Spleen (tissue), 13 donors: ENCODE measurements at places on chromosomes 12 and 14.

DNA sequence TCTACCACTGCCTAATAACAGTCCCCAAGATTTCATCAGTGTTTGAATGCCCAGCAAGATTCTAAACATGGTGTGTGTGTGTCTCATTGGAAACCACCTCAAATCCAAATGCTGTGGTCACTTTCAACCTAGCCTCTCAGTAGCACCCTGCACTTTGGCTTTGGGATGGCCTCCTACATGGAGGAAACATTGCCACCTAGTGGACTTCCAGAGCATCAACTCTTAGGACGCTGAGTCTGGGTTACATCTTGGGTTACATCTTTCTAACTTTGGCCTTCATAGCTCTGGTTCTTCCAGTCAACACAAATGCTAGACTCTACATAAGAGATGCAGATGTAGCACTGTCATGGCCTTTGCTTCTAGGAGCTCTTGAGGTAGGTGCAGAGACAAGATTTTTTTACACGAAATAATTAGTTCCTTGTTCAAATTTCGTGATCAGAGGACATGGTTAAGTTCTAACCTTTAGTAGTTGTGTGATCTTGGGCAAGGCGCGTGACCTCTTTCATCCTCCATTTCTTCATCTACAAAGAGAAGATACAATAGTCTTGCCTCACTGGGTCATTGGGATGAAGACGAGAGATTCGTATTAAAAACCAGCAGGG, 113.5 kb upstream of the VASH1 start:
- DNase-seq: no peak
- no peak overlapping the region for H3K4me3 ChIP-seq
- peaks cover 11% of the 10 kb centered on the region for H3K27me3 ChIP-seq
- H3K27ac ChIP-seq: no peak overlapping the region
- no peaks in the 10 kb centered on the region for H3K36me3 ChIP-seq

DNA sequence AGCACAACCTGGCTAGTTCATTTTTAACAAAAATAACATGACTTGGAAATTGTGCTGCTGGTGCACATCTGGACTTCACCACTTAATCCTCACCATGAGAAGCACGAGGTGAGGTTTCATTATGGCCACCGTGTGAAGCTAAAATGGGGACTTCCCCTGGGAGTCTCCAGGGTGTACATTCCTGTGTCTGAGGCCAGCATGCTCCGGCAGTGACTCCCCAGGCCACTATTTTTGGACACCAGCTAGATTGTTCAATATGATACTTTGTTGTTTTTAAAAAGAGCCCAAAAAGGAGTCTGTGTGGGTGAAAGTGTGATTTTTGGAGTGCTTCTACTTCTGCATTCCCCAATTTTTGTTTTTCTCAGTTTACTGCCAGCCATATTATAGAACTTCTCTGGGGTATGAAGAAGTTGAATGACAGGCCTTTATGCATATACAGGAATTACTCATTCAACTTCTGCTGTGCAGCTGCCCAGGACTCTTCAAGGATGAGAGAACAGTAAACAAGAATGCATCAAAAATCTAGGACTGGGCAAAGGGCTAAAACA, 16.9 kb upstream of the AICDA start:
- no peaks in the 10 kb centered on the region for H3K4me1 ChIP-seq
- H3K36me3 ChIP-seq: no peaks in the 10 kb centered on the region
- H3K27ac ChIP-seq: no peak overlapping the region
- H3K4me3 ChIP-seq: no peak overlapping the region

DNA sequence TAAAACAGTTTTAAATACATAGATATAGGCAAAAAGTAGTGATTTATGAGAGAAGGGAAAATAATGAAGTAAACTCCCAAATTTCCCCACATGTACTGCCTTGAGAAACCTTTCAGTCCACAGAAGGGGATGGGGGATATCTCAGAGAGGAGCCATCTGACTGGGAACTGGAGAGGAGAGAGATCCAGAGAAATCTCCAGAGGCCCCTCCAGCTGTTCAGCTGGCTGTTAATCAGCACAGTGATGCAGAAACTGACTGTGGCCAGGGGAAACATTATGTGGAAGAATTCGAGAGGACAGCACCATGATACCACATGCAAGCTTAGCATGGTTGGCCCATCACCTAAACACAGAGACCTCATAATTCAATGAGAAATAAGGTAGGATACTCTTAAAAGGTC, 1165.9 kb upstream of the TMEM132C start:
- no peaks in the 10 kb centered on the region for H3K27me3 ChIP-seq
- no peaks in the 10 kb centered on the region for H3K4me1 ChIP-seq
- H3K36me3 ChIP-seq: no peaks in the 10 kb centered on the region
- no peak overlapping the region for H3K27ac ChIP-seq
- no peak overlapping the region for H3K4me3 ChIP-seq
- DNase-seq: no peak

DNA sequence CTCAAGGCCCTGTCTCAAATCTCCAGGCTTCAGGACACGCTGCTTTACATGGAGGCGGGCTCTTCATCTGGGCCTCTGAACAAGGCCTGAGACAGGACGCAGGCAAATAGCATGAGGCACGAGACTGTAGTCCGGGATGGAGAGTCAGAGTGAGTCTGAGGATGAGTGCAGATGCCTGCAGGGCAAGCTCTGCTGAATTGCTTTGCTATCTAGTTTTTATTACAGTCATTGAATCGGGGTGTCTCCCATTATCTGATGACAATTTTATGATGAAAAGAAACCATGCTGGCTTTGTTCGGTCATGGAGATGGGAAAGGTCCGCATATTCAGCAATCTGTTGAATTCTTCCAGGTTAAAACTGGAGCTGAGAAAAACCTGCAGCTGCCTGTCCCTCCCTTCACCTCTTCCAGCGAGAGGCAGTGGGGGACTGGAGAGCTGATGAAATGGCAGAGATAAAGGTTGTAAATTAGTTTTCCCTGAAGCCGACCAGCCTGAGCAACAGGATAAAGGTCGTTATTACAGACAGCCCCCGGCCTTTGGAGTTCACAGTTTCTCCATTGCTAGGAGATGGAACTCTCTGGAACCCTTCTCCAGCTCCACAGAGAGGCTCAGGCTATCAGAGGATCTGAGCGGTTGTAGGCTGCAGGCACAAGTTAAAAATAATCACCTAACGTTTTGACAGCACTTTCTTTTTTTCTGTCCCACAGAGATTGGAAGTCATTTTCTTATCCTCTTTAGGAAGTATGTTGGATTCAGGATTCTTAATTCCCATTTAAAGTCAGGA, 1.3 kb upstream of the ADGRD1 start:
- no peak overlapping the region for H3K4me3 ChIP-seq
- no peaks in the 10 kb centered on the region for H3K36me3 ChIP-seq
- H3K27ac ChIP-seq: no peak overlapping the region
- peaks cover 5% of the 10 kb centered on the region for H3K4me1 ChIP-seq
- no peak for DNase-seq
- H3K27me3 ChIP-seq: no peaks in the 10 kb centered on the region

- no peak overlapping the region for H3K4me3 ChIP-seq
- no peaks in the 10 kb centered on the region for H3K27me3 ChIP-seq
- DNase-seq: no peak
- no peaks in the 10 kb centered on the region for H3K36me3 ChIP-seq
- no peak overlapping the region for H3K27ac ChIP-seq
Observed at GRCh38 chr14:45633220-45633984, 380.4 kb upstream of the MIS18BP1 start.

DNA sequence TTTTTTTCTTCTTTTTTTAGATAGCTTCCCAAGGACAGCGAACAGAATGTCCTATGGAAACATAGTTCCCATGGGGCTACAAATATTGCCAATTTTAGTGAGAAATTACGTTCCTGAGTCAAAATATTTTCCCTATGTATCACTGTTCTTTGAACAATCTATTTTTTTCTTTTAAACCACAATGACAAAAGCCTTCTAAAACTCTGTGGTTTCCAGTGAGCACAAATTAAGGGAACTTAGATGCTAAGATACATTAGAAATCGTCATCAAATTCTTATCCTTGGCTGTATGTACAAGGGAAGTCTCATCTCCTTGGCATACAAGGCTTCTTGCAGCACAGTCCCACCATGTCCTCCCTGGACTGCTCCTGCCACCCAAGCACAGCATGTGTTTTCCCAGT, 17.9 kb downstream of the CPM start:
- no peaks in the 10 kb centered on the region for H3K36me3 ChIP-seq
- no peak for DNase-seq
- H3K4me3 ChIP-seq: no peak overlapping the region
- no peaks in the 10 kb centered on the region for H3K27me3 ChIP-seq
- peaks cover 6% of the 10 kb centered on the region for H3K4me1 ChIP-seq

DNA sequence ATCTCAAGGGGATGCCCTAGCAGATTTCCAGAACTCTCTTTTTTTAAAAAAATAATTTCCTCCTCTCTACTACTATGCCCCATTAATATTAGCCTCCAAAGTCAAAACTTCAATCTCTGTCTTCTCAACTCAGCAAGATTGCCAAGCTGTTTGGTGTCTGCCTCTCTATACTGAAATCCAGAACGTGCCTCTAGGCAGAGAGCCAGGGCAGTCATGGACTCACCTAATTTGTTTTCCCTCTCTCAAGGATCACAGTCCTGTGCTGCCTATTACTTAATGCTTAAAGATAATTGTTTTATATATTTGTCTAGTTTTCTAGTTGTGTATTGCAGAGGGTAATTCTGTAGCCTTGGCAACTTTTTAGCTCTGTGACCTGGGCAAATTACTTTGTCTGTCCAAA, 74.7 kb downstream of the E2F7 start:
- no peaks in the 10 kb centered on the region for H3K36me3 ChIP-seq
- DNase-seq: no peak
- H3K4me3 ChIP-seq: no peak overlapping the region
- no peaks in the 10 kb centered on the region for H3K4me1 ChIP-seq

GRCh38 chr14:69270795-69271708, 11.1 kb downstream of the GALNT16 start:
- no peaks in the 10 kb centered on the region for H3K27me3 ChIP-seq
- no peak overlapping the region for H3K4me3 ChIP-seq
- no peaks in the 10 kb centered on the region for H3K4me1 ChIP-seq

DNA sequence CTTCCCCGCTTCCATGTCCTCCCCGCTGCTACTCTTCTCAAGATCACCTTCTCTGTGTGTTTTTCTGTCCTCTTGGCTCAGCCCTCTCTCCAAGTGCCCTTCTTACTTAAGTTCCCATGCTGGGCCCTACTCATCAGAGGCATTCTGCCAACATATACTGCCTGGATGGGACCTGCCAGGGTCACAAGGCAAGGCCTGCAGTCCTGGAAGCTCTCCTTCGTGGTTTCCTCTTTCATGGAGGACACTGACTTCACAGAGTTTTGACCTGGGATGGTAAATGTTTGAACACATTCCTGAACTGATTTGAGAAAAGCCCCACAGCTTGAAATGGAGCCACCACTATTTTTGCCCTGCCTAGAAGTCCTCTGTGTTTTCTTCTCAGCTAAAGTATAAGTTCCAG, 140.9 kb downstream of the TMEM30B start:
- no peaks in the 10 kb centered on the region for H3K4me1 ChIP-seq
- no peak overlapping the region for H3K27ac ChIP-seq
- DNase-seq: no peak
- no peaks in the 10 kb centered on the region for H3K27me3 ChIP-seq
- no peaks in the 10 kb centered on the region for H3K36me3 ChIP-seq
- H3K4me3 ChIP-seq: no peak overlapping the region

DNA sequence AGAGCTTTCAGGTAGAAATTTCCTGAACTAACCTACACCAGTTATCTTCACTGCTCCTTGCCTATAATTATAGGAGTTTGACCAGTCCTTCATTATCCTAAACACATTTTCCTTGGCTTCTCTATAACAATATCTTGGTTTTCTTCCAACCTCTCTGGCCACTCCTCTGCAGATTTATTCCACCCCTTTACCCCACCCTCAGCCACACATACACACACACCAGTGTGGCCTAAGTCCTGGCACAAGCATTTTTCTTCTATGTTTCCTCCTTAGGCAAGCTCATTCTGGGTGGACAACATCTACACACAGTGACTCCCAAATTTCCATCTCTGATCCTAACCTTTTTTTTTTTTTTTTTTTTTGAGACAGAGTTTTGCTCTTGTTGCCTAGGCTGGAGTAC, 25.1 kb downstream of the CDK17 start:
- no peak for DNase-seq
- H3K4me3 ChIP-seq: no peak overlapping the region

GRCh38 chr12:101620762-101621133, 26.0 kb downstream of the MYBPC1 start:
- no peaks in the 10 kb centered on the region for H3K36me3 ChIP-seq
- H3K27me3 ChIP-seq: no peaks in the 10 kb centered on the region
- H3K27ac ChIP-seq: peak overlapping the region; percentile 39
- H3K4me1 ChIP-seq: peaks cover 8% of the 10 kb centered on the region
- no peak overlapping the region for H3K4me3 ChIP-seq
- DNase-seq: no peak

DNA sequence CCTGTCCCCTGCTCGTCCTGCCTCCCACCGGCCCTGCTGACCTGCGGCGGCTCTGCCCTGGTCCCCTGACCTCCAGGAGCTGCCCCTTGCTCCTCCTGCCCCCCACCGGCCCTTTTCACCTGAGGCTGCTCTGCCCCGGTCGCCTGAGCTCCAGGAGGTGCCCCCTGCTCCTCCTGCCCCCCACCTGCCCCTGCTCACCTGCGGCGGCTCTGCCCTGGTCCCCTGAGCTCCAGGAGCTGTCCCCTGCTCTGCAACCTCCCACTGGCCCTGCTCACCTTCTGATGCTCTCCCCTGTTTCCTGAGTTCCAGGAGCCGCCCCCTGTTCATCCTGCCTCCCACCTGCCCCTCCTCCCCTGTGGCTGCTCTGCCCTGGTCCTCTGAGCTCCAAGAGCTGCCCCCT, 101.3 kb downstream of the TMEM121 start:
- no peak overlapping the region for H3K4me3 ChIP-seq
- no peak for DNase-seq
- H3K36me3 ChIP-seq: no peaks in the 10 kb centered on the region
- H3K4me1 ChIP-seq: peaks cover 5% of the 10 kb centered on the region

GRCh38 chr14:23174296-23175184, 8.9 kb downstream of the SLC7A8 start:
- H3K4me1 ChIP-seq: no peaks in the 10 kb centered on the region
- H3K4me3 ChIP-seq: no peak overlapping the region
- no peaks in the 10 kb centered on the region for H3K36me3 ChIP-seq
- H3K27ac ChIP-seq: no peak overlapping the region

GRCh38 chr12:125463386-125463785, 398.2 kb downstream of the AACS start:
- H3K36me3 ChIP-seq: no peaks in the 10 kb centered on the region
- H3K27me3 ChIP-seq: no peaks in the 10 kb centered on the region
- no peak overlapping the region for H3K27ac ChIP-seq
- no peak for DNase-seq
- no peaks in the 10 kb centered on the region for H3K4me1 ChIP-seq

- no peak overlapping the region for H3K27ac ChIP-seq
- H3K27me3 ChIP-seq: no peaks in the 10 kb centered on the region
- H3K36me3 ChIP-seq: no peaks in the 10 kb centered on the region
- no peak overlapping the region for H3K4me3 ChIP-seq
Observed at GRCh38 chr12:101021911-101022388, 188.1 kb downstream of the SLC5A8 start.

GRCh38 chr14:90604356-90604755, 207.5 kb downstream of the CALM1 start:
- H3K4me1 ChIP-seq: peaks cover 13% of the 10 kb centered on the region
- no peaks in the 10 kb centered on the region for H3K36me3 ChIP-seq
- H3K27me3 ChIP-seq: no peaks in the 10 kb centered on the region
- DNase-seq: no peak
- no peak overlapping the region for H3K27ac ChIP-seq
